Stimulated activated CD4-positive, alpha-beta T cell treated with anti-CD3 and anti-CD28 coated beads, TNF-alpha, amount 100 ng/mL, for 1 hour (primary cell): ENCODE measurements at places on chromosomes 4 and X.

GRCh38 chr4:29046186-29046585, 1674.0 kb upstream of the PCDH7 start:
- no peak for DNase-seq

- no peak for DNase-seq
Observed at GRCh38 chrX:133793626-133794025, 191.8 kb downstream of the GPC3 start.

DNA sequence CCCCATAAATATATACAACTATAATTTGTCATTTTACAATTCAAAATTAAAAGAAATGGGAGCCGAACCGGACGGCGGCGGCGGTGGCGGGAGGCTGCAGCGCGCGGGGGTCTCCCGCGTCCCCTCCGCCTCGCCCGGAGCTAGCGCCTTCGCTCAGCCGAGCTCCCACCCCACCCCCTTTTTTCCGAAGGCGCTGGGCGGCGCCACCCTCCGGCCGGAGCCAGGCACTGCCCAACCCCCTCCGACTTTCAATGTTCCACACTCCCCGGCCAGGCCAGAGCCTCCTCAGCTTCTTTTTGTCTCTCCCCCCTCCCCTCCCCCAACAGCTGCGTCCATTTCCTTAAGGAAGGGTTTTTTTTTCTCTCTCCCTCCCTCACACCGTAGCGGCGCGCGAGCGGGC, 214.1 kb upstream of the GEMIN8 start:
- DNase-seq: no peak

- DNase-seq: no peak
Observed at GRCh38 chrX:45852884-45853283, 652.2 kb upstream of the DIPK2B start.

GRCh38 chr4:126850286-126850685, 782.5 kb upstream of the INTU start:
- DNase-seq: no peak

- DNase-seq: no peak
Observed at GRCh38 chr4:80926446-80926845, 104.1 kb upstream of the BMP3 start.

GRCh38 chr4:140100771-140101170, 53.2 kb downstream of the MAML3 start:
- DNase-seq: no peak

DNA sequence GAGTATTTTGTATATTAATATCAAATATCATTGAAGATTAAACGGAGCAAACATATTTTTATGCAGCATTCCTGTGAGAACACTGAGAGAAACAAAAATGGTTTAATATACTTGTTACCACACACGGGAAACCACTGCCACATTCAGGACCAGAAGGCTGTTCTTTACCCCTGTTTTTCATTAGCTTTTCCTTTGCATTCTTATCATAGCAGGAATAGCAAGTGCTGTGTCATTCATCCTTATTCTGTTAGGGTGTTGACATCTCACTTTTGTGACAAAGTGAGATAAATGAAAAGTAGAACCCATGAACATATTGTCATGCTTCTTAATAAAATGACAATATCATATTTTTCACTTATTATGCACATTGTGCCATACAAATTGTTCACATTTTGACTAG, 212.4 kb upstream of the NDST4 start:
- no peak for DNase-seq

DNA sequence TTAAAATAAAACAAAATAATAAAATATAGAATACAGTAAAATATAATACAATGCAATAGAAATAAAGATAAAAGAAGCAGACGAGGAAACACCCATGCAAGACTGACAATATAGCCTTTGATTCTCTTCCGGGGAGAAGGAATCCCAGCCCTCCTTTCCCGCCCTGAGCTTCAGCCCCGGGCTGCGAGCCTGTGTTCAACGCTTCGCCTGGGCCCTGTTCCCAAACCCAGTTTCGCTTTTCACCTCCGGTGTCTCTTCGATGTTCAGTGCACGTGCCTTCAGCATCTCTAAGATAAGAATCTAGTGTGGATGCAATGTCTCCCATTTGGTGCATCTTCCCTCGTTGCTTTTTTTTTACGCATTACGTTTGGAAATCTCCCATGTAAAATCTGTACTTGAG, 38.4 kb upstream of the ARSD start:
- DNase-seq: no peak

GRCh38 chrX:68652326-68653170, 5.1 kb downstream of the STARD8 start:
- DNase-seq: no peak

DNA sequence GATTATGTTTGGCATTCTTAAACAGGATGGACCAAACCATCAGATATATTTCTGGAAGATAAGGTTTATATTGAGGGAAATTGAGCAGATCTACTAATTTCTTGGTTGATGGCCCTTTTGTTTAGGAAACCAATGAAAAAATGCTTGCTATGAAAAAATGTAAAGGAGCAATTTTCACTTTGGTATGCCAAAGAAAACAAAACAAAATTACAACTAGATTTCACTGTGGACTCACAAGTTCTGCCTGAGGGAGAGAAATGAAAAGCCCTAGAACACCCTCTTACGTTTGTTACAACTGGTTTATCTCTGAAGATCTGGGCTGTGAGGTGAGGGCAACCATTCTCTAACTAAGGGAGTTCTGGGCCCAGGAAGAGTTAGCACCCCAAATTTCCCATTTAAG, 122.5 kb upstream of the IL15 start:
- no peak for DNase-seq

- DNase-seq: no peak
Observed at GRCh38 chr4:116872941-116873340, 212.4 kb downstream of the TRAM1L1 start.

- DNase-seq: no peak
Observed at GRCh38 chr4:54005475-54005874, 58.9 kb downstream of the CHIC2 start.

GRCh38 chr4:173934933-173935620, 348.4 kb downstream of the FBXO8 start:
- DNase-seq: no peak
